Dermis microvascular lymphatic vessel endothelial cell (primary cell): ENCODE measurements at places on chromosomes 3 and 15. TPM values are rescaled to one million over a fixed set of nuclear protein-coding genes. Genes with fewer than 3 reads are reported as not detected.

CCR2 gene
- total RNA-seq = not detected in 2 replicates

PLA2G4E gene
- total RNA-seq = not detected in 2 replicates

RTP1 gene
- total RNA-seq = not detected in 2 replicates

SOX2 gene
- total RNA-seq = not detected in 2 replicates

CA12 gene
- 0.13 and 0.38 TPM in 2 replicates for total RNA-seq

PPARG gene
- total RNA-seq = 56.0 and 58.8 TPM in 2 replicates

ITIH3 gene
- total RNA-seq = 0.64 and 1.1 TPM in 2 replicates

SETMAR gene
- total RNA-seq = 9.4 and 10.1 TPM in 2 replicates

IQCH gene
- total RNA-seq = 1.0 and 1.1 TPM in 2 replicates

CLEC3B gene
- total RNA-seq = 0.25 and 0.26 TPM in 2 replicates

GPR160 gene
- 1.0 and 1.8 TPM in 2 replicates for total RNA-seq

SAMD7 gene
- total RNA-seq = not detected in 2 replicates

LIPH gene
- total RNA-seq = 0.13 TPM in 1 of 2 replicates, not detected in the other

INKA1 gene
- total RNA-seq = 13.6 and 15.0 TPM in 2 replicates

HESX1 gene
- 0.13 and 0.63 TPM in 2 replicates for total RNA-seq

EHHADH gene
- total RNA-seq = 4.3 and 4.5 TPM in 2 replicates

GANC gene
- total RNA-seq = 9.5 and 11.5 TPM in 2 replicates

NANOGP8 gene
- not detected in 2 replicates for total RNA-seq

OSTN gene
- not detected in 2 replicates for total RNA-seq

NEDD4 gene
- 23.2 and 25.7 TPM in 2 replicates for total RNA-seq

C2CD4A gene
- 3.2 and 4.3 TPM in 2 replicates for total RNA-seq

ZNF106 gene
- 30.5 and 30.6 TPM in 2 replicates for total RNA-seq

CHL1 gene
- total RNA-seq = not detected in 2 replicates

SSUH2 gene
- total RNA-seq = 0.51 TPM in 1 of 2 replicates, not detected in the other

CLN6 gene
- total RNA-seq = 9.8 and 13.4 TPM in 2 replicates

GOLGA6A gene
- total RNA-seq = not detected in 2 replicates

SFMBT1 gene
- 3.9 and 4.3 TPM in 2 replicates for total RNA-seq

RARRES1 gene
- total RNA-seq = 1.7 and 3.4 TPM in 2 replicates

IQCF5 gene
- total RNA-seq = not detected in 2 replicates

TMEM212 gene
- not detected in 2 replicates for total RNA-seq

LSAMP gene
- not detected in 2 replicates for total RNA-seq

WWTR1 gene
- total RNA-seq = 94.6 and 213 TPM in 2 replicates

CCR1 gene
- total RNA-seq = not detected in 2 replicates

KATNBL1 gene
- total RNA-seq = 25.5 and 26.0 TPM in 2 replicates

DNAH1 gene
- total RNA-seq = 1.0 and 2.8 TPM in 2 replicates

SLC24A5 gene
- total RNA-seq = not detected in 2 replicates

UPK1B gene
- not detected in 2 replicates for total RNA-seq

TUSC2 gene
- 20.7 and 22.3 TPM in 2 replicates for total RNA-seq

NR1I2 gene
- total RNA-seq = under 0.01 TPM in 1 of 2 replicates, not detected in the other

RHOV gene
- total RNA-seq = under 0.01 TPM in 1 of 2 replicates, not detected in the other

REC114 gene
- not detected in 2 replicates for total RNA-seq

CALML4 gene
- 1.3 and 1.4 TPM in 2 replicates for total RNA-seq

POLQ gene
- 1.6 and 4.0 TPM in 2 replicates for total RNA-seq

FXR1 gene
- total RNA-seq = 126 and 139 TPM in 2 replicates

CHRM5 gene
- total RNA-seq = under 0.01 and 0.13 TPM in 2 replicates

P2RY13 gene
- not detected in 2 replicates for total RNA-seq

LYZL4 gene
- not detected in 2 replicates for total RNA-seq

LACTB gene
- 19.9 and 27.6 TPM in 2 replicates for total RNA-seq

GHSR gene
- total RNA-seq = not detected in 2 replicates

ADAMTS17 gene
- under 0.01 and 0.13 TPM in 2 replicates for total RNA-seq

AADACL2 gene
- total RNA-seq = not detected in 2 replicates

CHRNA7 gene
- 0.38 and 0.64 TPM in 2 replicates for total RNA-seq

ANKDD1A gene
- 6.0 and 11.8 TPM in 2 replicates for total RNA-seq

MINAR1 gene
- 0.51 and 1.0 TPM in 2 replicates for total RNA-seq

CASR gene
- total RNA-seq = not detected in 2 replicates

HIGD1A gene
- total RNA-seq = 77.5 and 102 TPM in 2 replicates

TF gene
- 0.13 TPM in 2 replicates for total RNA-seq

PLSCR5 gene
- total RNA-seq = not detected in 2 replicates
